T-helper 17 cell (primary cell): ENCODE measurements at places on chromosomes 3 and 15.

DNA sequence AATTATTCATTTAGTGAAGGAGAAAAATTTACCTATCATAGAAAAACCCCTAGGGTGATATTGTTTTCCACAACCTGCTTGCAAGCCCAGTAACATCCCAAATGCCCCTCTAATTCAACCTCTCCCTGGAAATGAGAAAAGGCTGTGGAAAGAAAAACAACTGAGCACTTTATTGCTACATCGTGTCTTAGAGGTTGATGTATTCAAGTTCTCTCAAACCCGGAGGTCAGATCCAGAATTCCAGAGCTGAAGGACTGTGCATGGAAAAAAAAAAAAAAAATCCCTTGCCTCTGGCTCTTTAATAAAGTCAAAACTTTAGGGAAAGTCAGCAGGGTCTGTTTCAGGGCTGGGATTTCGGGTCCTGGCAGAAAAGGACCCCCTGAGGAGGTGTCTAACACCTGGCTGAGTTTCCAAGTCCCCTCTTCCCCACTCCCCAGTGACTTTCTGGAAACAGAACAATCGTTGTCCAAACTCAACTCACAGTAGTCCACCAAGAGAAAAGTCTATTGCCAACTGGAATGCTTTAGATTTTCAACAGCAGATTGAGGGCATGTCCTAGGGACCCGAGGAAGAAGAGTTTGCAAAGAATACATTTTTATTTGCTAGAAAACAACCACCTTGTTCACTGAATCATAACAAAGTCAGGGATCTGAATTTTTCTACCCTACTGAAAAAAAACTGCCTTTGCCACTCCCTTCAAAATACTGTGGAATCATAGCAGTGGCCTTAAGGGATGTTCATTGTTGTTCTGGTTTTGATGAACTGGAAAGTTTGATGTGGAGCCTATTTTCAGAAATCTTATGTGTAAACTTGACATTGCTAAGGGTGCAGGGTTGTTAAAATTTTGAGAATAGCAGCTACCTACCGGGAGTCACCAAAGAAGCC, 207.5 kb upstream of the ADAMTS9 start:
- no peak for DNase-seq

GRCh38 chr3:126448136-126448892, 27.4 kb downstream of the ZXDC start:
- DNase-seq: no peak

DNA sequence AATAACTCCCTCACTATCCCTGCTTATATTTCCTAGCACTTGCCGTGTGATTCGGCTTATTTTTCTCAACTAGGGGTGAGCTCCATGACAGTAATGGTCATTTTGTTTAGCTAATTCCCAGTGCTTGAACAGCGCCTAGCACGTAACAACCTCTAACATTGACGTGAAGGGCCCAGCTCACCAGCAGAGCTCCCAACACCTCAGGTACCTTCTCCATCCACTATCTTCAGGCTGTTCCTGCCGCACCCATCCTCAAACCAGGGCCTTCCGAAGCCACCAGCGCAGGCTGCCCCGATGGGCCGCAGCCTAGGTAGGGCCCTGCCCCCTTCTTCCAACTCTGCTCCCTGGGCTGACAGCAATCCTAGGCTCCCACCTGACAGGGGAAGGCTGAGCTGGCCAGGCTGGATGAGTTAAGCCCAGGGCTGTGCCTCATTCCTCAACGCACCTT, 751 bp upstream of the RPS17 start:
- DNase-seq: no peak

DNA sequence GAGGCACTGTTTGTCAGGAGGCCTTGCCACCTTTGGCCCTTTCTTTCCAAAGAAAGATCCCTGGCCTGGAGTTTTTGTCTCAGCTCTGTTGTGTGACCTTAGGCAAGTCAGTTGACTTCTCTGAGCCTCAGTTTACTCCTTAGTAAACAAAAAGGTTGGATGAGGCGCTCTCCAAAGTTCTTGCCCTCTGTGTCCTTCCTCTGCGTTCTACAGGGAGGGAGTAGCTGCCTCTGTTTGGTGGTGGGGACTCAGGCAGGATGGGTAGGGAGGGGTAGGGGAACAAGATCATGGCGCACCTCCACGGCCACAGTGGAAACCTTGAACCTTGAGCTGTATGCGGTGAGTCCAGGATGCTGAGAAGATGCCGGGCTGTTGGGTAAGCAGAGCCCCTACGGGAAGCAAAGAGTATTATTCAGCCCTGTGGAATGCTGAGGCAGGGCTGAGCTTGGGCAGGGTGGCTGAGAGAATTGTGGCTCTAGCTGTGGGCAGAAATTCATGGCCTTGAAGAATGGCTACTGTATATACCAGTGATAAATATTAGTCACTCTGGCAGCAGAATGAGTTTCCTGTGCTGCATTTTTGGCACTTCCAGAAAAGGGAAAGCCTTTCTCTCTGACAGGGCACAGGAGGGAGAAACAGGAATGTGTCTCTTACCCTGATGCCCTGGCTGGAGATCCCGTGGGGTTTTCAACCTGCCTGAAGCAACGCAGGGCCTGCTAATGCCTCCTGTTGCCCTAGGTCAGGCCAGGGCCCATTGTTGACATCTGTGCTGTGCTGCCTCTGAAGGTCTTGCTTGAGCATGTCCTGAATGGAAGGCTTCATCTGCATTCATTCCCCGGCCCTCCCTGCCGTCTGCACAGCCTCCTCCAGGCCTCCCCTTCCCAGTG, 39.9 kb downstream of the SMAD3 start:
- DNase-seq: no peak

GRCh38 chr15:30041868-30042267, 40.9 kb upstream of the GOLGA8J start:
- no peak for DNase-seq

DNA sequence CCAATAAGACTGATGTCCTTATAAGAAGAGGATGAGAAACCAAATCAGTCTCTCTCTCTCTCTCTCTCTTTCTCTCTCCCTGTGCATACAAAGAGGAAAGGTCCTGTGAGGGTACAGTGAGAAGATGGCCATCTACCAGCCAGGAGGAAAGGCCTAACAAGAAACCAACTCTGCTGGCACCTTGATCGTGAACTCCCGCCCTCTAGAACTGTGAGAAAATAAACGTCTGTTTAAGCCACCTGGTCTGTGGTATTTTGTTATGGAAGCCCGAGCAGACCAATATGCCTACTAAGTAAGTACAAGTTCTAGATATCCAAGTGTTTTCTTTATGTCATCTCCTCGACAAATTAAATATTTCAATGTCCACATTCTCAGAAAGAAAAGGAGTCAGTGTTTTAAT, 44.9 kb upstream of the TMC3 start:
- DNase-seq: no peak

DNA sequence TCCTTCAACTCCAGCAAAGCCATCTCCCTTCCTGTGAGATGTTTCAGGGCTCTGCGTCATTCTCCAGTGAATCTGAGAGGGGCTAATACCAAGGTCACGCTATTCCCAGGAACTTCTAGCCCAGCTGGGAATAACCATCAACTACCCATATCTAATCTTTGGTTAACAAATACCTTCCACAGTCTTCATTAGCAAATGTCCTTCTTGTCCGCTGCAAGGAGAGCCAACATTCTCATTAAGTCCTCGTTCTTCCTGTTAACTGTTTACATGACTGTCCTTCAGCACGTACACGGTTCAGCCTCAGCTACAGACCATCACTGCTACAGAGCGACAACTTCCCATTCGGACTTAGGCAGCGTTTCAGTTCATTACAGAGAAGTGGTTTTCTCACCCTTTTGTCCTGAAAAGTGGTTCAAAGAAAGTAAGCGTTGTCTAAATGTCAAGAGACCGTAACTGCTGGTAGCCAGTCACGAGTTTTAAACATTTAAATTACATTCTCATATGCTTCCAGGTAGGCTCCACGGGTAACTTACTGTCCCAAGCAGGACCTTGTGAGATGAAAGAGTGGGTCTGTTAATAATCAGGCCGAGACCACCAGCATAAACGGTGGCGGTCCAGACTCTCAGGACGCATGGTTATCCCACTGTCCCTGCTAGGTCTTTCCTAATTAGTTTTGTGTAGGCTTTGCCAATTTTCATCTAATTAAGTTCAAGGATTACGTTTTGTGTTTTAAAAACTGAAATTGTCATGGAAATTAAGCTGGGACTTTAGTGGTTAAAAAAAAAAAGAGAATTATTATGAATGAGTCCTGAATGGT, 63.8 kb downstream of the CHSY1 start:
- DNase-seq: no peak

DNA sequence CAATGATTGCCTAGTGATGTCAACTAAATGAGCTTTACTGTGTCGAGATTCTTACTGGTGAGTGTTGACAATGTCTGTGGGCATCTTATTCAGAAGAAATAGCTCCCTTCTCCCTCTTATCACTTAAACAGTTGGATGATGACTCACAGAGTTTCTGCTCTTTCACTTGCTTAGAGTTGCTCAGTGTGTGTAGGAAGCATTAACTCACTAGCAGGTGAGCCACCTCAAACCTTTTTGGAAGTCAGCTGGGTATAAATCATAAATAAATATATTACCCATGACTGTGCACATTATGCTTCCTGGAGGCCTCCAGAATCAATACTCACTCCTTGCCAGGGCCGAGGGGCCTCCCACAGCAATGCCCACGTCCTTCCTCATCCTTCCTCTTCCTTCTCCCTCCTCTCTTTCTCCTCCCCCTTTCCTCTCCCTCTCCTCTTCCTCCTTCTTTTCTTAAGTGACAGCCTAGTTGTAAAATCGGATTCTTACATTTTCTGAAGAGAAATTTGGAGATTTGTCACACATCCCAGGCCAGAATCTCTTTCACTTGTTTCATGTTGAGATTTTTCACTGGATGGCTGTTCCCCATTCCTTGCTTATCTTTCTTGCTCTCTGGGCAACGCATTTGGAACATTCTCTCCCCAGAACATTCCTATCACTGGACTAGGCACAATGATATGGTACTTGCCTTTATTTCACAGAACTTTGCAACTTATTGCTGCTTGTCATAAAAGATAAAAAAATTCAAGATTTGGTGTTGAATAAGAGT, 17.5 kb downstream of the SHC4 start:
- DNase-seq: no peak

GRCh38 chr3:196140224-196140623, 58.3 kb upstream of the TFRC start:
- no peak for DNase-seq

DNA sequence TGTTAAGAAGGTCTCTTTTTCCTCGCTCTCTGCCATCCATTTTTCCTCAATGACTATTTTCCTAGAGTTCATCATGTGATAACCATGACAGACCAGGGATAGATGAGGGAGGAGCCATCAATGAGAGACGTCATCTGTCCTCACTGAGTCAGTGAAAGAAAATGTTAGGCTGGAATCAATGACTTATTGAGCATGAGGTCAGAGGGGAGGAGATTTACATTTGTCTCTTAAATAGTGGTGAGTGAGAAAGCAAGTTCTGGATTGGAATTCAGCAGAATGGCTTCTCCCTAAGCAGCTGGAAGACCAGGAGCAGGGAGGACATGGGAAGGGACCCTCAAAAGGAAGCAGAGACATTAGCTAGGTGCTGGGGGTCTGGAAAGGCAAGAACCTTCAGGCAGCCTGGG, 28.2 kb upstream of the USP3 start:
- DNase-seq: no peak

DNA sequence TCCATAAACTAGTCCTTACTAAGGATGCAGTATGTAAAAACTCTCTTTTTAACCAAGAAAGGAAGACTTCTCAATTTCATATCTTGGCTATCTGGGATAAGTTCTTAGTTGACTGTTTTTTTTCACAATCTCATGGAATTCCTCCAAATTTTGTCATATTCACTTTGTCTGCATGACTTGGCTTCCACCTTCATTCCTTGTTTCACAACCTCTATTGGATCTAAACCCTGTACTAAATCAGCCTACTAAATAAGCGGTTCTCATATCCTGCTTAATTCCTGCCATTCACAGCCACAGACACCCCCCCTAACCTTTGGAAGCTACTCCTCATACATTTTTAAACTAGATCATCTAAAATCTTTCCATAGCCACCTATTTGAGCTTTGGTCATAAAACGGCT, 370.6 kb upstream of the NAALADL2 start:
- no peak for DNase-seq

DNA sequence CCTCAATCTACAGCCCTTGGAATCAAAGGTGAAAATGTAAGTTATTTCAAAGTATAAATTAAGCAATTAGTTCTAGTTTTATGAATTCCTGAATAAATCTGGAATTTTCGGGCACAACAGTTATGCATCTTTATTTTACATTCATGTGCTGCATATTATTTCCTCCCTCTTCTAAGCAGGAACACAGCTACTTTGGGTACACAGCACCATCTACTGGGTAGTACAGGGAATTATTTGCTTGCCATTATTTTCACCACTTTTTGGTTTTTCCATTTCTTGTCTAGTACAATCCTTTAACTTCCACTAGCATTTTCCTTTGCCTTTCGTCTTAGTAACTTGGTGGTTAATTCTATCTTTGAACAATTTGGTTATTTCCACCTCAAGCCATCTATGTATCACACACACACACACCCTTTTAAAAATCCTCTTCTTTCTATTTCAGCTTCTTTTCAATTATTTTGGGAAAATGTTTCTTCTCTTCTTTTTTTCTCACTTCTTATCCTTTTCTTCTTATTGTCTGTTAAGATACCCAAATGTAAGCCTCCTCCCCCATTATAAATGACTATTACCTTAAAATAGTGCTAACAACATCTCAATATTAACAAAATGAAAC, 451.0 kb downstream of the MFSD1 start:
- DNase-seq: no peak

DNA sequence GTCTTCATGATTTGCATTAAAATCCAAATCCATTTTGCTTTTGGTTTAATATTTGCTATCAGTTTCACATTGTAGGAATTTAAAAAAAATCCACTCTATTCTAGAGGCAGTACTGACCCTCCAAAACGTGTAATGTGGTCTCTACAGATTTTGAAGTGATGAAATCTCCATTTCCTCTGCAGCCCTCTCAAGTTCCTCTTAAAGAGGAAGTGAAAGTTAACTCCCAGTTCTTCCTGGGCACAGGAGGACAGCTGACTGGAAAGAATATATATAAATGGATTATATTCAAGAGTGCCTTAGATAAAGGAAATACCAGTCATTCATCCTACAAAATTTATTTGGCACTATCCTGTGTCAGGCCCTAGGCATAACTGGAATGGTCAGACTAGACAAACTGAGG, 83.5 kb upstream of the PLCL2 start:
- no peak for DNase-seq

DNA sequence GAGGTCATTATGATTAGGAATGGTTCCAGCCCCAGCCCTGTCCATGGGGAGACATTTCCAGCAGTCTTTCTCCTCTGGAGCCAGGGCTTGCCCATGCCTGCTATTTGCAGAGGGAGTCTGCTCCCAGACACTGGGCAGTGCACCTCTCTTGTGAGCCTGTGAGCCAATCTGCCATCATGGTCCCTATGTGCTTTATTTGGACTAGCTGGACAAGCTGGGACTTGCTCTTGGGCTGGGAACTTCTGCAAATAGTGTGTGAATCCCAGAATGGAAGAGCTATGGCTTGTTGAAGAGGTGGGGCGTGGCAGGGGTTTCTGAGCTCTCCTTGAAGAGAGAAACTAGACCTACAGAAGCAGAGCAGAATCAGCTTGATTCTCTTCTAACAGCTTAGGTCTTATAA, 53.7 kb upstream of the KY start:
- DNase-seq: no peak

- DNase-seq: no peak
Observed at GRCh38 chr15:100032358-100033085, 299.3 kb upstream of the LYSMD4 start.
